ENCODE measurements at places on chromosomes 1 and 21.

- no peak for DNase-seq
Measured at GRCh38 chr1:187816646-187817045, 987.9 kb downstream of the PLA2G4A start.

GRCh38 chr21:27572696-27573095 lies 605.8 kb upstream of the ADAMTS5 start:
- DNase-seq: no peak

GRCh38 chr1:75797273-75797588 lies 549 bp downstream of the MSH4 start:
- DNase-seq: no peak

DNA sequence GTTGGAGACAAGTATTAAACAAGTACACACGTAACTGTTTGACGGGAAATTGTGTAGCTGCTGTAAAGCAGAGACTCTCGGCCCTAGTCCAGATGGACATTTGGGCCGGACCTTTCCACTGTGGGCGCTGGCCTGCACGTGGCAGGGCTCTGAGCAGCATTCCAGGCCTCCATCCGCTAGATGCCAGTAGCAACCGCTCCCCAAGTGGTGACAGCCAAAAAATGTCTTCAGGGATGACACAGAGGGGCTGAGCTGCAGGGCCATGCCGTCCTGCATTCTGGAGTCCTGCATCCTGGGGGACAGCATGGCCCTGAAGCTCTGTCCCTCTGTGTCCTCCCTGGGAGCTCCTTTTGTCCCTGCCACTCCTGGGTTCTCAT lies 24.8 kb downstream of the A3GALT2 start:
- no peak for DNase-seq

- no peak for DNase-seq
Measured at GRCh38 chr1:192803501-192803900, 5.3 kb upstream of the RGS2 start.

DNA sequence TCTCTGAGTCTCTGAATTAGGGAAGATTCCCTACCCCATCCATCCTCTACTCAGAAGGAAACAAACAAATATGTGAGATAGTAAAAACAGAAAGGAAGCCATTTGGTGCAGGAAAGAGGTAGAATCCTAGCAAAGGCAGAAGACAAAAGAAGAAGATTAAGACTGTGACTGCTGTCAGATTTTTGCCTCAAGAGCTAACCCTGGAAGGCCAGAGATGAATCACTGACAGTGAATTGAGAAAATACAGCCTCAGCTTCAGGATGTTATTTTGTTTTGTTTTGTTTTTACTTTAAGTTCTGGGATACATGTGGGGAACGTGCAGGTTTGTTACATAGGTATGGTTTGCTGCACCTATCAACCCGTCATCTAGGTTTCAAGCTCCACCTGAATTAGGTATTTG lies 31.7 kb downstream of the DSTYK start:
- DNase-seq: no peak

- DNase-seq: no peak
Measured at GRCh38 chr1:32186077-32186476, 6.6 kb downstream of the TXLNA start.

- no peak for DNase-seq
Measured at GRCh38 chr1:4595341-4596225, 58.8 kb upstream of the AJAP1 start.

DNA sequence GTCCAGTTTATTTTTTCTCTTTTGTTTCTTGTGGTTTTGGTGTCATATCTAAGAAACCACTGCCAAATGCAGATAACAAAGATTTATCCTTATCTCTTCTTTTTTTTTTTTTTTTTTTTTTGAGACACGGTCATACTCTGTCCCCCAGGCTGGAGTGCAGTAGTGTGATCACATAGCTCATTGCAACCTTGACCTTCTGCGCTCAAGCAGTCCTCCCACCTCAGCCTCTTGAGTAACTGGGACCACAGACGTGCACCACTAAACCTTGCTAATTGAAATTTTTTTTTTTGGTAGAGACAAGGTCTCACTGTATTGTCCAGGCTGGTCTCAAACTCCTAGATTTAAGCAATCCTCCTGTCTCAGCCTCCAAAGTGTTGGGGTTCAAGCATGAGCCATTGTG lies 8.9 kb downstream of the SLC66A1 start:
- no peak for DNase-seq

DNA sequence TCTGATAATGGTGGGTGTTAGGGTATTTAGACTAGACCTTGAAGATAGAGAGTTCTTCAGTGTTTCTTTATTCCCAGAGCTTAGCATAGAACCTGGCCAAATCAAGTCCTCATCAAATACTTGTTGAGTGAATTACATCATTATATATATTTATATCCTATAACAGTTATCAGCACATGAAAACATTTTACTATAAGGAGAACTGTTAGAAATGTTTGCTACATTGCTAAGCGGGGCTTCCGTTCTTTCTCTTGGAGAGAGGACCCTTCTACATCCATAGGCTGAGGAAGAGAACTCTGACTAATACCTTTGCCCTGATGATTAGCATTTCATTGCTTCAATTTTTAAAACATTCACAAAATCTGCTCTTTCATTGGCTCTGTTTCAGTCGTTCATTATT lies 66.5 kb upstream of the NBL1 start:
- DNase-seq: no peak

- no peak for DNase-seq
Measured at GRCh38 chr1:221565711-221566110, 176.2 kb downstream of the DUSP10 start.

DNA sequence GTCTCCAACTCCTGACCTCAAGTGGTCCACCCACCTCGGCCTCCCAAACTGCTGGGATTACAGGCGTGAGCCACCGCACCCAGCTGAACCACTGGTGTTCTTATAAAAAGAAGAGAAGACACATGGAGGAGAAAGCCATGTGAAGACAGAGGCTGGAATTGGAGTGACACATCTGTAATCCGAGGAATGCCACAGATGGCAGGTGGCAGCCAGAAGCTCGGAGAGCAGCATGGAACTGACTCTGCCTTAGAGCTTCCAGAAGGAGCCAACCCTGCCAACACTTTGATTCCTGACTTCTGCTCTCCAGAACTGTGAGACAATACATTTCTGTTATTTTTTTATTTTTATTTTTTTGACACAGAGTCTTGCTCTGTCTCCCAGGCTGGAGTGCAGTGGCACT lies 59.0 kb upstream of the ATP2B4 start:
- DNase-seq: no peak

GRCh38 chr1:223401873-223402789 lies 8.9 kb downstream of the CCDC185 start:
- DNase-seq: no peak

DNA sequence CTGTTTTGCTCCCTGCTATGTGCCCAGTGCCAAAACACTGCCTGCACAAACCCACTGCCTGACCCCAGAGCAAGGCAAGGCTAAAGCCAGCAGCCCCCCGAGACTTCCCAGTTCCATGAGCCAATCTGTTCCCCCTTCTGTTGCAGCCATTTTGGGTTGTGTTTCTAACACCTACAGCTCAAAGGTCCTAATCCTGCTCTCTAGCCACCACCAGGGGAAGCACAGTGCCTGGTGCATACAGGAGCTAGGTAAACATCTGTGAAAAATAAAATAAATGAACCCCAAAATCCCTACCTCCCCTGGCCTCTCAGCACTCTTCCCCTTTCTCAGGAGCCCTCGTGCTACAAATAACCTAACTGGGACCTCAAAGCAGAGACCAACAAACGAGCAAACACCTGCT lies 190.2 kb downstream of the MATN1 start:
- DNase-seq: no peak

GRCh38 chr1:162080472-162081015 lies 11.1 kb downstream of the NOS1AP start:
- no peak for DNase-seq

DNA sequence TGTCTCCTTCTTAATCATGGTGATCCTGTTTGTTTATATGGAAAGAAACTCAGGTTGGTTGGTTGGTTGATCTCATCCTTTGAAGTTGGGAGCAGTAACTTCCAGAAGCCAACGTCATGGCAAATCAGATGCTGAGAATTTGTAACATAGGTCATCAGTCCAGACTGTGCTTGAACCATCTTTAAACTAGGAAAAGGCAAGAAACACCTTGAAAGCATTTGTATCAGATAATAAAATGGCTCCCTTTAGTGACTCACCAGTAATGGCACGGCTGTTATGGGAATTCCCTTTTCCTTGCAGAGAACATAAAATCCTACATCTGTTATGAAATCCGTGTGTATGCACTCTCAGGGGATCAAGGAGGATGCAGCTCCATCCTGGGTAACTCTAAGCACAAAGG lies 58.1 kb downstream of the SERBP1 start:
- DNase-seq: no peak

- no peak for DNase-seq
Measured at GRCh38 chr1:36359383-36359782, 26.3 kb downstream of the STK40 start.

GRCh38 chr21:21661741-21662140 lies 663.5 kb downstream of the NCAM2 start:
- DNase-seq: no peak

GRCh38 chr1:204986181-204986580 lies 56.8 kb upstream of the CNTN2 start:
- no peak for DNase-seq

- no peak for DNase-seq
Measured at GRCh38 chr1:178055093-178055492, 38.8 kb upstream of the RASAL2 start.

DNA sequence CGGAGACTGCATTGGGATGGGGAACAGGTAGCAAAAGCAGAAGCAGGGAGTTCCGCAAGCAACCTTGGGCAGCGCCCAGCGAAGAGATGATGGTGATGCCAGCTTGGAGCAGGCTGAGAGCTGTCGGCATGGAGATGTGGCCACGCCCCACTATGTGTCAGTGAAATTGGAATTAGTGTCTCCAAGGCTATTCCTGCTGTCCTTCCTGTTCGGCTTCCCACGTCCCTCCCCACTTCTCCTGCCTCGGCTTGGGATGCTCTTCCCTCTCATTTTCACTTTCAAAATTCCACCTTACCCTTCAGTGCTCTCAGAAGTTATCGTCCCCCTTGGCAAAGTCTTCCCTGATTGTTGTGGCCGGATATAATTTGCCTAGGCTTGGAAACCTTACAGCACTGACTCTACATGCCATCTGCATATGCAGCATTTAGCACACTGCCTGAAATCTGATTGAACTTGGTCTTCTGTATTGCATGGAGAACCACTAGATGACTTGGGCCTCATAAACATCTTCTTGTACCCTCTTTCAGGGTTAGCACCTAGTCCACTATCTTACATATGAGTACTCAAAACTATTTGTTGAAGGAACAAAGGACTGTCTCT lies 270.7 kb upstream of the RUNX1 start:
- DNase-seq: no peak

DNA sequence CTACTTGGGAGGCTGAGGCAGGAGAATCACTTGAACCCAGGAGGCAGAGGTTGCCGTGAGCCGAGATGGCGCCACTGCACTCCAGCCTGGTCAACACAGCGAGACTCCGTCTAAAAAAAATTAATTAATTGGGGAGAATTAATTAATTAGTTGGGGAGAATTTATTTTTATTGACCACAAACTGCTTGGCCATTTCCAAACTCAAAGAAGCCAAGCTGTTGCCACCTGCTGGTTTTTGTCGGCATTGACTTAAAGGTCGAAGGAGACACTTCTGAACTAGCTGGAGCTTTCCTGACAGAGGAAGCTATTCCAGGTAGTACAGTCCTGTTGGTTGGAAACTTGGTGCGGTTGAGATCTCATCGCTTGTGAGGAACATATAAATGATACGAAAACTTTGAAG lies 13.1 kb downstream of the MAP1LC3C start:
- DNase-seq: no peak

DNA sequence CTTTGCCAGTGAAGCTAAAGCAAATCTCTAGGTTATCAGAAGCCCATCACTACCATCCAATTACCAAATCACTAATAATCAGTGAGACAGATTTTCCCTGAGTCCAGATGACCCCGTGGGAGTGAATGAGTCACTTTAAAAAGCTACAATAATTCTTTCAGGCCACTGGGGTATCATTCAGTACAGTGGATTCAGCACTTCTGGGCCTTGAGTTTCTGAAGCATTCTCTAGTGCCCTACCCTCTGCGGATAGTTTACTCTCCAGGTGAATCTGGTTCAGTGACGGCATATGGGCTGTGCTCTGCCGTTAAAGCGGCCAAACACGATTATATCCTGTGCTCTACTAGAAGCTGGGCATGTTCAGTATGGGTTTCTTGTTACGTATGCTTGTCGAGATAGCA lies 26.1 kb downstream of the NR5A2 start:
- no peak for DNase-seq

- no peak for DNase-seq
Measured at GRCh38 chr1:201622353-201622752, 83.4 kb downstream of the NAV1 start.

- peak; percentile 88 for DNase-seq
Measured at GRCh38 chr1:112359961-112360767, 35.9 kb upstream of the CTTNBP2NL start.

DNA sequence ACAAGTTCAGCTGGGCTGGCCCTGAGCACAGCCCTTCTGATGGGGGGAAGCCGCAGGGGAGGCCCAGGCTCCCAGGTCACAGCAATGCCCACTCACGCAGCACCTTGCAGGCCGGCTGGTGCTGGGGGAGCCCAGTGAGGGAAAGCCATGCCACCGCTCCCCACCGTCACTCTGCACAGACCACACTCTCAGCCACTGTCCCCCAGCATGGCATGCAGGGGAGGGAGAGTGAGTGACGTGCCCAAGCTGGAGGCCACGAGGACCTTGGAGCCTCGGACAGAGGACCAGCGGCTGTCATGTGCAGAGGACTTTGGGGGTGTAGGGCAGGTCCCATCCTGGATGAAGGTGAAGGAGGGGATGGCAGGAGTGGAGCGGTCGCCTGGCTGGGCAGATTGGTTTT lies 25.1 kb downstream of the SLC45A1 start:
- no peak for DNase-seq

GRCh38 chr1:77355010-77355409 lies 73.2 kb downstream of the AK5 start:
- peak; percentile 72 for DNase-seq

DNA sequence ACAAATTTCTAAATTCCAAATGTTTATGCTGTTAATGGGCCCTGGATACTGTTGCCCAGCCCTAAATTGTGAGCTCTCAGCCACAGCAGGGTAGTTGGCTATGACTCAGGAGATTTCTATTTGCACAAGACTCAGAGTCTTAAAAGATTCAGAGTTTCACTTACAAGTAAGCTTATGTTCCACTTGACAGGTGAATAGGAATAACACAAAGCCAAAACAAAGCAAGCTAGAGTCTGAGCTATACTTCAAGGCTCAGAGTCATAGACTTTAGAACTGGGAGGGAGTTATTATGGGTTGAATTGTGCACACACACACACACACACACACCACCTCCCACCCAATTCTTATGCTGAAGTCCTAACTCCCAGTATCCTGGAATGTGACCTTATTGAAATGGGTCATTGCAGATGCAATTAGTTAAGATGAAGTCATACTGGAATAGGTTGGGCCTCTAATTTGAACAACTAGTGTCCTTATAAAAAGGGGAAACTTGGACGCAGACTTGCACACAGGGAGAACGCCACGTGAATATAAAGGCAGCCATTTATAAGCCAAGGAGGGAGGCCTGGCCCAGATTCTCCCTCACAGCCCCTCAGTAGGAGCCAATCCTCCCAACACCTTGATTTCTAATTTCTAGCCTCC lies 30.2 kb downstream of the PRDX6 start:
- DNase-seq: peak; percentile 14

GRCh38 chr1:211285196-211285595 lies 26.0 kb downstream of the RCOR3 start:
- DNase-seq: no peak
